ENCODE measurements at places on chromosomes 16 and 17.
A peak's percentile ranks its signal among the peaks of the same experiment; 100 is the strongest.

- no peak for DNase-seq
Observed at GRCh38 chr16:29680180-29680598, 1.2 kb downstream of the QPRT start.

DNA sequence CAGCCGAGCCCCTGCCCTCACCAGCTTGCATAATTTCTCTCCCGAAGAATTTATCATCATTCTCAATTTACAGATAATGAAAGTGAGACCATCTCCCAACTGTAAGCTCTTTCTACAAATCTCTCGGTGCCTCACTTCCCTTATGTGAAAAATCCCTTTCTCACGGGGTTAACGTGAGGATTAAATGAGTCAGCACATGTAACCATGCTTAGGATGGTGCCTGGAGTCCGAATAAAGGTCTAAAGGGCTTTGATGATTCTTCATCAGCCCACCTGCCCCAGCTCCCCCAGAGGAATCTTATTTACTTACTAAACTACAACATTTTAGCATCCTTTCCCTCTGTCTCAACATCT is 24.8 kb upstream of the PIK3R6 start:
- DNase-seq: no peak

GRCh38 chr16:66924527-66925321 is 611 bp downstream of the RRAD start:
- DNase-seq: no peak

DNA sequence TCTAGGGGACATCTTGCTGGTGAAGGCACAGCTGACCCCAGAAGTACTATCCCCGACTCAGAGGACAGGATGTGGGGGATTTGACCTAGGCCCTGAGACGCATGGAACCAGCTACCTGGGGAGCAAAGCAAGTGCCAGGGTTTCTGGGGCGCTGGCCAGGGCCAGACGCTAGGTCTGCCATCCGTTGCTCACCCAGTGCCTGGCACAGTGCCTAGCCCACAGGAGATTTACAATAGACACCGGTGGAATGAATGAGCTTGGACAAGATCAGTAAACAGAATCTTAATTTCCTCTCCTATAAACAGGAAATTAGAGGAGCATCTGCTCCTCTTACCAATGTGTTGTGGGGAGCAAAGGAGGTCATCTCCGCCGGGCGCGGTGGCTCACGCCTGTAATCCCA is 5.0 kb downstream of the RPRML start:
- no peak for DNase-seq

DNA sequence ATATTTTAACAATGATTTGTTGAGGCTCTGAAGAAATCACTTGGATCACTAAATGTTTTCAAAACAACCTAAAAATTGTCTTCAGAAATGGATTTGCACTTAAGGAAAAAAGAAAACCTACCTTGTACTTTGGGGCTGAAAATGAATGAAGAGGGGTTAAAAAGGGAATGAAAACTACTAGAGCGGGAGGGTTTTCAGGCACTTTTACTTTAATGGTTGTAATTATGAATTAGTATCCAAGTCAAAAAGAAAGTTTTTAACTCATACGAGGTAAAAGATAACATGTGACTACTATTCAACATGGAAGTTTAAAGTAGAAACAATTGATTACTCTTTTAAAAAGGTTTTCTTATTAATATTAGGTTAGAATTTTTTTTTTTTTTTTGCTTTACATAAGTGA is 5.1 kb downstream of the IGF2BP1 start:
- no peak for DNase-seq

GRCh38 chr17:77354670-77355455 is 214.1 kb downstream of the SEC14L1 start:
- DNase-seq: no peak

DNA sequence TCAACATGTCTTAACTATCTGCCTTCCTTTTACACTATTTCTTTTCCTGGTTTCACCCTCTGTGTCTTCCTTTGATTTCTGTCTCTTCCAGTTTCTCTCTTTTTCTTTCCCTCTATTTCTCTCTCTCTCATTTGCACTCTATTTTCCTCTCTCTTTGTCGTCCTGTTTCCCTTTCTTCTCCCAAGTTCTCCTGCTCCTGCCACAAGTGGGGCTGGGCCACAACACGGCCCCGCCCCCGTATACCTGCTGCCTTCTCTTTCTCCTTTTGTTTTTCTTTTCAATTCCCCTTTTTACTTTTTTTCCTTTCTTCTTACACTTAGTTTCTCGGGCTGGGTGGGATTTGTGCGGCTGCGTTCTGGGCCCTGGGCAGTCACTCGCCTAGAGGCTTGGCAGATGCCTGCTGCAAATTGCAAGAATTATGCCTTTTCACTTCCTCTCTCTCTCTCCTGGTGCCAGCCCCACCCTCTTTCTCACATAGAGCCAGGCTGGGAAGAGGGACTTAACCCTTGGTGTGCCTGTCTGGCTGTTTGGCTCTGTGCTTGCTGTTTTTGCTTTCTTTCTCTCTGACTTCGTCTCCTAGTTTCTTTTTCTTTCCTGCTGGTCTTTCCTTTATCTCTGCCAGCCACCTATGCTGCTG is 2139.4 kb downstream of the TP53TG3F start:
- no peak for DNase-seq

DNA sequence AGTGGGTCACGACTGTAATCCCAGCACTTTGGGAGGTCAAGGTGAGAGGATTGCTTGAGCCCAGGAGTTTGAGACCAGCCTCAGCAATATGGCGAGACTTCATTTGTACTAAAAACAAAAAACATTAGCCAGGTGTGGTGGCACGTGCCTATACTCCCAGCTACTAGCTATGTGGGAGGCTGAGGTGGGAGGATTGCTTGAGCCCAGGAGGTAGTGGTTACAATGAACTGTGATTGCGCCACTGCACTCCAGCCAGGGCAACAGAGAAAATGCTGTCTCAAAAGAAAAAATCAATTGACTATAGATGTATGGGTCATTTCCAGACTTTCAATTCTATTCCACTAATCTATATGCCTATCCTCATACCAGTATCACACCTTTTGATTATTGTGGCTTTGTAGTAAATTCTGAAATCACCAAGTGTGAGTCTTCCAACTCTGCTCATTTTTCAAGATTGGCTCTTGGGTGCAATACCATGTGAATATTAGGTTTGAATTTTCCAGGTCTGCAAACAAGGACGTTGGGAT is 27.2 kb upstream of the CEP20 start:
- DNase-seq: no peak

GRCh38 chr17:16442141-16442540 is 26.8 kb downstream of the TRPV2 start:
- DNase-seq: no peak

DNA sequence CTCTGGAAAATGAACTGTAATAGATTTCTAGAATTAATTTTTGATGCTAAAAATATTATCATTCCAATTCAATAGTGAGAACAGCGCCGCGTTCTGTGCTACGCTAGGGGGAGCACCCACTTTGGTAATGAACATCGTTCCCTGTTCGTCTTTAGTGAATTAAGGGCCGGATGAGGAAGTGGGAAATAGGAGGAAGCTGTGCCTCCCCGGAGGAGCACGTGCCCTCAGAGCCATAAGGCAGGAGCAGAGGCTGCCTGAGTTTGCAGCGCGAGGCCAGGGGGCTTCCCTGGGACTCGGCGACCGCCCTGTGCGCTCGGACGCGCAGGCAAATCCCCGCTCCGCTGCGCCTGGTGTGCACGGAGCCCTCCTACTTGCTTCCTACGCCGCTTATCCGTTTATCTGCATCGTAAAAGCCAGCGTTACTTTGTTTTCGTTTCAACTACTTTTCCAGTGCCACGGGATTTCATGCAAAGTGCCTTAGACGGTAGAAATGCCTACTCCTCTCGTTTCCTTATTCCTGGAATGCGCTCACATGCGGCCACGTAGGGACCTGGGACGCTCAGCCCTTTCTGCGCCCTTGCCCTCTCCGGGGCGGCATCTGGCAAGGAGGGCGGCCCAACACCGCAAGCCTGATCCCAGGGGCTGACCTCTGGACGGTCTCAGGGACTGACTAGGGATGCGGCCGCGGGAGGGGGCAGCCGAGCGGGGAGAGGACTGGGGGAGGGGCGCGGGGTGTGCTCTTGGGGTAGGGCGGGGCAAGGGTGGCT is 76.4 kb downstream of the KCNJ12 start:
- DNase-seq: peak; percentile 25

Measured in NCI-H460 (cell line).